ENCODE measurements at places on chromosomes 4 and X.

DNA sequence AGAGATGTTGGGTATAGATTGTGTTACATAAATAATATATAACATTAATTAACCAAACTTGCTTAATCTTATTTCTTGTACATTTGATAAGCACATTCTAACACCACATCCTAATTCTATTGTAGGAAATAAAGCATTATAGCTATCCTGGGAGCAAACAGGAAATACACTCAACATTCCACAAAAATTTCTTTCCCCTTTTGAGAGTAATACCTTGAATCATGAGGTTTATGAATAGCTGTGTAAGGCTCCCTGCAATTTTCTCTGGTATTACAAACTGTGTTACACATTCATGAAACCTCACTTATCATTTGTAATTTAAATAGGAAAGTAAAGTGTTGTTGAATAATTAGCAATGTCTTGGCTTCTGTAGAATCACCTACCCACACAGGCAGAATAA, 95.1 kb downstream of the TMEM47 start:
- no peak for DNase-seq

DNA sequence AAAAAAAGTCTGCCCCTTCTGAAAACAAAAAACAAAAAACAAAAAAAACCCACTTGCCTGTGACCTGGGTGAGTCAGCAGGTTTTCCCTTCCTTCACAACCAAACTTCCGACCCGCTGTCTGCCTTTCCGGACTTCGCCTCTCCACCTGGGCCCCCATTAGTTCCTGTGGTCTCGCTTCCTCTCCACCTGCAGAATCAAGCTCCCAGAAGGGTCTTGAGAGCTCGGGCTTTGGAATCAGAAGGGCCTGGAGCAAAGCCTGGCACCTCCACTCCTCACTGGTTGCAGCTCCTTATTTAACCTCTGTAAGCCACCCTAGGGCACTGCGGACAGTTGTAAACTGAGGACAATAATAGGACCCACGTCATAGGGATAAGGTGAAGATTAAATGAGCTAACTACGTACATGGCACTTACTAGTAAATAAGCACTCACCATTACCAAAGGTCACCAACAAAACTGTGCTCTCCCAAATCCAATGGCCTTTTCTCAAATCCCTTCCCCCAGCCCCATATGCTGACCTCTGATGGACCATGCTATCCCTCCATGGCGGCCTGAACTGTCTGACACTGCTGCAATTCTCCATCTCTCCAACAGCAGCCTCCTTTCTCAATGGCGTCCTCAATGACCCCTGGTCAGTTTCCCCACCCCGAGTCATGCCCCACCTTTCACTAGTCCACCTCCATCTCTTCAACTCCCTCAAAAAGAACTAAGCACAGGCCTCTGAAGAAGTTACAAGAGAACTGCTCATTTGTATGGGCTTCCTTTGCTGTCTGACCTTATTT, 64.2 kb downstream of the IRF2 start:
- no peak for DNase-seq

- no peak for DNase-seq
Observed at GRCh38 chr4:13493793-13494192, 9.7 kb upstream of the RAB28 start.

DNA sequence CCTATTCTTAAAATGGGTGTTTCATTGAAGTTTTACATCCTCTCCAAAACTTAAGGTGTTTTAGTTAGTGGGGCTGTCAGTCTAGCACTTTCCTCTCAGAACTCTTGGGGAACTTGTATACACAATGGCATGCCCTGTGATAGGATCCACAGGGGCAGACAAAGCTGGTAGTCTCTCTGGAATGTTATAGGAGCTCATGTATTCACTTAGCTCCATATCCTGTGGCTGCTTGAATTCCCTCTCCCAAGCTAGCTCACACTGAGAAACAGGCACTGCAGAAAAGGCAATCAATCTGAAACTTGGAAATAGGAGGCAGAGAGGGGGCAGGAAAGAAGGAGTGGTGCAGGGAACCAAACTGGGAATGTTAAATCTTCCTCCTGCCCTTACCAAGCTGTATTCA, 26.3 kb upstream of the ARMCX2 start:
- DNase-seq, result no peak

GRCh38 chrX:131058136-131058868, at the start of gene ARHGAP36:
Gene ARHGAP36, plus strand, starts transcription at chrX:131058346. Its CDS starts 23,320 bp downstream, at chrX:131081666.
- DNase-seq, result no peak

DNA sequence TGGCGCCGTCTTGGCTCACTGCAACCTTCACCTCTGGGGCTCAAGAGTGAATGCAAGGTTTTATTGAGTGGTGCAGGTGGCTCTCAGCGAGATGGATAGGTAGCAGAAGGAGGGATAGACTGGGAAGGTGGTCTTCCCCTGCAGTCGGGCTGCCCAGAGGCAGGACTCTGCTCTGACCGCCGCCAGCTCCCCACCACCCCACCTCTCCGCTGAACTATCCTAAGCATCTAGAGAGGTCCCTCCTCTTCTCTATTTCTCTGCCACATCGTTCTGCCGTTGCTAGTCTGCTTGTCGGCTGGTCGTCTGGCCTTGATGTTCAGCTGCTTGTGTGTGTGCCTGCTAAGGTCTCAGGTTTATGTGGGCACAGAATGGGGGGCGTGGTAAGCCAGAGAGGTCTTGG, 54.5 kb upstream of the UGT2B15 start:
- DNase-seq, result no peak

GRCh38 chrX:140608111-140608510, 101.4 kb upstream of the LINC00632 start:
- no peak for DNase-seq

DNA sequence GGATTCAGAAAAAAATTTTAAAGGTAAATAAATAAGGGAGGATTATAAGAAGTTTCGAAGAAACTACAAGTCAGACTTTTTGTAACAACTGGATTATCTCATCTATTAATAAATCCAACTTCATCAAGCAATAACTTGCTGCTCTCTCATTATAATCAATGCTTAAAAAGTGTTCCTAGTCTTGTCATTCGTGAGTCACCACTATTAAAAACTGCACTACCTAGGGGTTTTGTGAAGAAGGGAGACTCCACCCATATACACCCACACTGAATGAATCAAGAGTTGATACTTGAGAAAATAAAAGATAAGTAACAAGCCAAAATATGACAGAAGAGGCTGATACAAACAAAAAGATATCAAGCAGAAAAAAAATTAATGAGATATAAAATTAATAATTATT, 360.5 kb downstream of the ZNF674 start:
- no peak for DNase-seq

GRCh38 chrX:69060631-69061408, 104.4 kb downstream of the PJA1 start:
- DNase-seq, result no peak

- no peak for DNase-seq
Observed at GRCh38 chrX:135543924-135544323, 23.5 kb downstream of the INTS6L start.

DNA sequence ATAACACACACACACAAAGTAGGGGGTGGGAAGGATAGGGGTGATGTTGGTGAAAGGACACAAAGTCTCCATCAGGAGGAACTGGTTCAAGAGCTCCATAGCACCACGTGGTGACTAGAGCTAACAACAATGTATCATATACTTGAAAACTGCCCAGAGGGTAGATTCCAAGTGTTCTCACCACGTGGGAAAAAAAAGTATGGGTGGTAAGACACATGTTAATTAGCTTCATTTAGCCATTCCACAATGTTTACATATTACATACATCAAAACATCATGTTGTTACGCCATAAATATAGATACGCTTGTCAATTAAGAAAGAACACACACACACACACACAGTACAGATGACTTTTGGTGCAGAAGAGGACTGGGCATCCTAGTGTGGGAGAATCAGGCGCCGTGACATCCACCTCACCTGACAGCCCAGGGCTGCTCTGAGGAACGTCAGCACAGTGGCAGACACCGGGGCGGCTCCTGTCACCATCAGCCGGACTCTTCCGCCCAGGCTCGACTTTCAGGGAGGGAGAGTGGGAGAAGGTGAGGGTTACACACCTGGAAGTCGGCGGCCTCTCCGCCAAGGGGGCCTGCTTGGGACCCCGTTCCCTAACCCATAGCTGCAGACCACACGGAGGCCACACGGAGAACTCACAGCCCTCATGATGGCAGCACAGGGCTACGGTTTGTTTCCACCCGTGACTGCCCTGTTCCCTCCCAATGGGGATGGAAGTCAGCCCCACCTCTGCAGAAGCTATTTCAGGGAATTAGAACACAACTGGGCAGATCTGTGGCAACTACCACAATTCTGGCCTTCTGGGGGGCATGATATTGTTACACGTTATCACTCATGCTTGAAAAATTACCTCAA, 31.8 kb upstream of the CENPU start:
- DNase-seq, result no peak

DNA sequence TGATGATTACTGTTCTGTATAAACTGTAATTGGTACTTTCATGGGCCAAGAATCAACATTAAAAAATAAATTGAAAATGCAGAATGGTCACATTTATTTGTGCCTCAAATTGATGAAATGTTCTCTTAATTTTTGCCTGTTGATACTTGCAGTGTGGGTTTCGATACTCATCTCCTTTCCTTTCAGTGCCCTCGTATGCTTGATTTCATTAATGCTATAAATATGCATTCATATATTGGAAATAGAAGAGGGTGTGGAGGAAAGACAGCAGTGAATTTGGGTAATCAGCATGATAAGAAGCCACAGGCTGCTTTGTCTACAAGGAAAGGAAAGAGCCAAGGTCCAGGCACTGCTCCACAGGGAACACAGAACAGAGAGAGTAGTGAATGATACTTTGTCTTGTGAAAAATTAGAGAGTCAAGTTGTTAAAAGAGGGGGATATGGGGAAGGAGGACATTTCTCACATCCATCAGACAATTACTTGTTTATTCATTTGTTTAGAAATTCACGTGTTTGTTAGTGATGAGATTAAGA, 1.0 kb upstream of the DDX60 start:
- DNase-seq, result no peak

DNA sequence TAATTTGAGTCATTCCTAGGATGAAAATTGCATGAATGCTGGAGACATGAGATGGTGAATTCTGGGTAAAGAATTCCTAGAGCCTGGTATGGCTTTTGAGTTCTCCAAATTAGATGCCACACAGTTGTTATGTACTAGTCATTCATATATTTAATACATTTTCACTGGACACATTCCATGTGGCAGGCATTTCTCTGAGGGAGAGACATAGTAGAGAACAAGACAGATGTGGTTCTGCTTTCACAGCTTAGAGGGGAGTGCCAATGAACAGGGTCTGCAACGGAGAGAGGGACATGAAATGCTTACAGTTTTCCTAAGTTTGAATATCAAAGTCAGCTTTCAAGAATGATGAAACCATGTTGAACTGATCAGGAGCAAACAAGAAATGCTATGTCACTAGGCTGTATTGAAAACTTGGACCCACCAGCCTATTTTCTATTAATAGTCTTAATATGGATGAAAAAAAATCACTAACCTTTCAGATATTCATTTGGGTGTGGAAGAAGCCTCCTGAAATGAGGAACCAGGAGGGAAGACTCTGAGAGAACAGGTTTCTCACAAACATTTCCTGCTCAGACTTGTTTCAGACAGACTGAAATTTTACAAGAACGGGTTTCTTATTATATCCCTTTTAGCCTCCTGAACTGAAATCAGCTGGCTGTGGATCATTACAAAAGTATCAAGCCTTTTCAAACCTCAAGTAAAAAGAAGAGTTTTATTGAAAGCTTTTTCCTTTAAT, 276.0 kb upstream of the TET2 start:
- DNase-seq, result no peak

DNA sequence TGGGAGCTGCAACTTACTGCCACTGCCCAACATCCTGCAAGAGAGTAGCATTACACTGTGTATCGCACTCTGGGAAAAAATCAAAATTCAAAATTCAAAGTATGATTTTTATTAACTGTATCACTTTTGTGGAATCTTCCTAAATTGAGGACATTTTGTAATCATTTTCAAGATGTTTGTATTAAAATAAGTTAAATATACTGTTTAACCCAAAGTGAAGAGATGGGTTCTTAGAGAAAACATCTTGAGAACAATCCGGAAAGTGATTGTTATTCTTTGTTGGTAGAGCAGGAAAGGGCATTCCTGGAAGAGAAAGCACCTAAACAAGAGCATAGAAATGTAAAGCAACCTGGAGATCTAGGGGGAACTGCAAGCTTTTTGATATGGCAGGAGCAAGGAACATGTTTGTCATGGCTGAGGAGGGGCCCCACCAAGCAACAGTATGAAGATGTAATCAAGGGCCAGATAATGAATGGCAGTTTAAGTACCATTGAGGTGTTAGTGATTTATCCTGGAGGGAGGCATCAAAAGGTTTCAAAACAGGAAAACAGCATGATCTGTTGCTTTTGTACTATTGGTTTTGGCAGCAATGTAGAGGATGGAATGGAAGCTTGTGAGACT, 14.1 kb upstream of the SEC24D start:
- DNase-seq, result no peak

DNA sequence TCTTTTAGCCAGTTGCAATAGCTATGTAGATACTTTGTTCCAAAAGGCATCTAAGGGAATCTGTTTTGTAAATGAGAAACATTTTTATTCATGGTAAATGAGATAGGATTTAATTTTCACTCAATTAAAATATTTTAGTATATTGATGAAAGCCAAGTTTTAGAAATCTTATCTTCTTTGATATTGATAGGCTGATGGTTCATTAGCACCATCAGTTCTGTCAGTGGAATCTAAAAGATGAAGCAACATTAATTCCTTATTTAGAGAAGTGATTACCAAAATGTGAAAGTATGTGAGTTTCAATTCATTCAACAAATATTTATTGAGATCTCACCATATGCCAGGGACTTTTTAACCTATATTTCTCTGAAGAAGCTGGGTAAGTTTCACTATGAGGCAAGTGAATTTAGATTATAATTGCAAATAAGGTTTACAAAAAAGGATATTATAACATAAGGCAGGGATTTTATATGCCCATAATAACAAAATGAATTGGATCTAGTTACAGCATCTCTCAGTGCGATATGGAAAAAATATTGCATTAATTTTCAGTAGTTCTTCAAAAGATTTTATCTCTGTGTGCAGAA, 79.3 kb downstream of the GABRB1 start:
- DNase-seq, result no peak

DNA sequence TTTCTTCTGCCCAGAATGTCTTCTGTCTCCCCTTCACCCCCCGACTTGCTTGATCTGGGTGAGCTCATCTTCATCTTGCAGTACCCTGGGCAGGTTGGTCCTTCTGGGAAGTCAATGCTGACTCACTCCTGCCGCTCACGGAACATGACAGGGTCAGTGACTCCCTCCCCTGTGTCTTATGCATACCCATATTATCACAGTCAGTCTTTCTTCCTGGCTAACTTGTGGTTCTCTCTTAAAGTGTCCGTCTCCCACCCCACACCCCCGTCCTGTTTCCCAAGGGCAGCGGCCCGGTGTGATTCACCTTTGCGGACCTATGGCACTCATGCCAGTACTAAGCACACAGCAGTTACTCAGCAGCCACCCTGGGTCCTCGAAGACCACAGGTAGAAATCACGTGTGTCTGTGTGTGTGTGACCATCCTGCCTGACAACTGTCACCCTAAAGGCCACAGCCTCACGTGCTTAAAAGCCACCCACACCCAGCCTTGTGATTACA, 17.7 kb downstream of the IQSEC2 start:
- DNase-seq, result no peak

GRCh38 chr4:13511101-13511500, 27.0 kb upstream of the RAB28 start:
- DNase-seq, result no peak

GRCh38 chr4:152166567-152166966, 369.3 kb downstream of the FBXW7 start:
- no peak for DNase-seq

All from KG1 (cell line).